ENCODE measurements at places on chromosomes 6 and 20.

DNA sequence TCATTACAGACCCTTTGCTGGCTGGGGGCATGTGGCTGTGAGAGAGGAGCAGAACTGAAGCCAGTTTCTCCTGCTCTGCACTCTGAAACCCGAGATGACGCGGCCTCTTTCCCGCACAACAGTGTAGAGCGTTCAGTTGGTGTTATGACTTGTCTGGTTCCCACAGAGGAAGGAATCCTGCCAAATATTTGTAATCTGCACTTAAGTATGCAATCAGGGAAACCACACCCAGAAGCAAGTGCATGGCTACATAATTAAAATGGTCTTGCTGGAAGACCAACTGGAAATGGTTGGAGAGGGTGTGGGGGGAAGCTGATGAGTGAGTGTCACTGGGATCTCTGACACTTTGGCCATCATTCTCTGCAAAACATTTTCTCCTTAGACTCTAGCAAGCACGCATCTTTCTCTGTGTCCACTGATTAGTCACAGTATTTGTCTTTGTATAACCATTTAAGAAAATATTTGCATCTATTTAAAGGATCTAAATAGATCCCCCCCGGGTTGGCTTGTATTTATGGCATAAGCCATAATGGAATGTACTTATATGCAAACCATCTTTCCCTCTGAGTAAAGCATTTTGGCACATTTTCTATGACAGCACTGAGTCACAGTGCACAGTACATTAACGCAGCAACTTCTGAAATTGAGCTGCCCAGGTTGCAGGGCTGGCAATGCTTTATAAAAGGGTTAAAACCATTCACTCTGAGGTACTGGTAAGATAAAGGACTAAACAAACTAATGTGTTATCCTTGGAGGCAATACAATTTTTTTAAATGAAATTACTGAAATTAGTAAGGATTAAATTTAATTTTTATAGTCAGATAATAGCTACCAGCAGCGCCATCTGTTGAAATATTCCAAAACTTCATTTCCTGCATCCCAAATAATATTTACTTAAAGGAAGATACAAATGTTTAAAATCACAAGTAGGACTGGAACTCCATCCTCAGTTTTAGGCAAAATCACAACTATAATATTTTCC lies 76.7 kb downstream of the FOXC1 start:
- DNase-seq: peak; percentile 99

- DNase-seq: peak; percentile 21
Observed at GRCh38 chr6:89430201-89430962, 2.6 kb upstream of the ANKRD6 start.

GRCh38 chr20:37922016-37922415 lies 19.1 kb downstream of the VSTM2L start:
- DNase-seq: no peak

DNA sequence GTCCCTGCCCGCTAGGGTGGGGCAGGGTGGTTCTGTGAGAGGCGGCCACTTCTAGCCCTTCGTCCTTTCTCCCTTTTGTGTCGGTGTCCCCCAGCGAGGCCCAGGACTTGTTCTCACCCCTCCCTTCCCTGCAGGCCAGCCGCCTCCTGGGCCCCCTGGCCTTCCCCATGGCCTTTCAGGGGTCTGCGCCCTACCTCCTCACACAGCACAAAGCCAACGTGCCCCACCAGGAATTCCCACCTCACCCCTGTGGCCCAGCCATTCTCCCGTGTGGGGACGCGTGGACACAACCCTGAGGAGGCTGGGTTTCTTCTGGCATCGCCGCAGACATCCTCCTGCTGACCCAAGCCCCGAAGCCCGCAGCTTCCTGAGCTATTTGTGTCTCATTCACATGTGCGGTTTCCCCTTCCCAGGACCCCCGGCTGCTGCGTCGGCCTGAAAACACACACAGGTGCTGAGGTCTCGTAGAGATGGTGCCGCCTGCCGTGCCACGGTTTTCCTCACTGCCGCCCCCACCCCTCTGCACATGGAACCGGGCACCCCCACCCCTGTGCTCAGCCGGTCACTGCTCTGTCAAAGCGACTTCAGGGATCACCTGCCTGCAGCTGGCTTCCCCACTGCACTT lies 375.8 kb downstream of the CDH4 start:
- DNase-seq: no peak

DNA sequence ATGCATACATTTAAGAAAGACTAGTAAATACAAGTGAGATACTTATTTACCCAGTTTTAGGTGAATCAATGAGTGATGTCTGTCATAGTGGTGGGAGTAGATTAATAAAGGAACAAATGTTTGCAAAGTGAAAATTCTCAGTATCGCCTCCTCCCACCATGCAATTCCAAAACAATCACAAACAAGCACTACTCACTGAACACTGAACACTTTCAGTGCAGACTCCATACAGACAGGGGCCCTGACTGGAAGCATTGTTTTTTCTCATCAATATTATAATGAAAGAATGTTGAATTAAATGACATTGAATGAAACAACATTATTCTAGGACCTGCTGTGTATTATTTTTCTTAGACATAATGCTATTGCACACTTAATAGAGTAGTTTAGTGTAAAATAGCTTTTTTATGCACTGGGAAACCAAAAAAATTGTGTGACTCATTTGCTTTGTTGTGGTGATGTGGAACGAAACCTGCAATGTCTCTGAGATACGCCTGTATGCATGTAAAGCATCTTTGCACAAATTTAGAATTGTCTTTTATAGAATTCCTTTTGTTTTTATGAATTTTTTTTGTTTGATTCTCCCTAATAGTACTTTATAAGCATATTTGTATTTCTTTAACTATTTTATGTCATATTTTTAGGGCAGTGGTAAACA lies 317.5 kb downstream of the UTRN start:
- DNase-seq: no peak

GRCh38 chr20:20452254-20452676 lies 84.4 kb downstream of the INSM1 start:
- DNase-seq: peak; percentile 68

DNA sequence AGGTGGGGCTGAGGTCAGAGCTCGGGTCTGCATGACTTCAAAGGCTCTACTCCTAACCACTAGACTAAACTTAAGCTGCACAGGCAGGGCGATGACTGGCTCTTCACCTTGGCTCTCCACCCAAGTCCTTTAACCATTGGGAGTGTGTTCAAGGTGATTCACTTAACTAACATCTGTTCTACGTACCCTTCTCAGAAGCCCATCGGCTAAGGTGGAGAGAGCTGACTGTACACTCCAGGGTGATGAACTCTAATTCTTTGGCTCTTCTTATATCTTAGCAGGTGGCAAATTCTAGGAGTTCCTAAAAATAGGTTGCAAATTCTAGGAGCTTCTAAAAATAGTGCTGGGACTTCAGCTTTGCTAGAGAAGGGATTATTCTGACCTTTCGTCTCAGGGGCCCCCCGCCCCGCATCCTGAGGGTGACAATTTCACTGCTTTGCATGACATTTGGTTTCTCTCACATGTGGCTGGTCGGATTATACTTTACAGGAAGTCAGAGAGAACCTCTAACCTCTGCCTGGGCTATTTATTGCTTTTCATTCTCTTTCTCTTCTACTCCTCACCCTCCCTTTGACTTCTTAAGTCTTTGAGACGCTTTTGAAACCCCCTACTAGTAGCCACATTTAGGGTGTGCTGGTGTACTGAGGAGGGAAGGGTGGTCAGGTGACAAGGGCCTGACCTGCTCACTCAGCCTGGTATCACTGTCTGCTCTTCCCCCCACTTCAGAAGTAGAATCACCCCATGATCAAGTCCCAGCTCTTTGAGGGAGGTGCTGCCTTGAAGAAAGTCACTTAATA lies 55.5 kb downstream of the PRDM1 start:
- DNase-seq: no peak

- DNase-seq: no peak
Observed at GRCh38 chr20:33675136-33675959, 1.1 kb upstream of the NECAB3 start.

- peak; percentile 17 for DNase-seq
Observed at GRCh38 chr6:144217264-144217663, 66.9 kb downstream of the STX11 start.

DNA sequence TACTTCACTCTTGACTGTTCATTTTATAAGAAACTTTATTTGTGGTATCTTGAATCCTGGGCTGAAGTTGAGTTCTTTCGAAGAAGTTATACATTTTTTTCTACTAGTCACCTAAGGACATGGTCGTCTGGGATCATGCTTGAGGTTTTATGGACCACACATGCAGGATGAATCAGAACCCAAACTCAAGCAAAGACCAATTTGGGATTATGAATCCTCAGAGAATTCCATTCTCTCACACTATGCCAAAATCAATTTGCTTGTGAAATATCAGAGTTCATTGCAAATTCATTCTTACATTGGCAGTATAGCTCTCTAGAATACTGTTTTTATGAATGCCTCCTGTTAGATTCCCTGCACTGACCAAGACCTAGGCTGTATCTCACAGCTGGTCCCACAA lies 114.3 kb upstream of the HDAC2 start:
- DNase-seq: peak; percentile 94

DNA sequence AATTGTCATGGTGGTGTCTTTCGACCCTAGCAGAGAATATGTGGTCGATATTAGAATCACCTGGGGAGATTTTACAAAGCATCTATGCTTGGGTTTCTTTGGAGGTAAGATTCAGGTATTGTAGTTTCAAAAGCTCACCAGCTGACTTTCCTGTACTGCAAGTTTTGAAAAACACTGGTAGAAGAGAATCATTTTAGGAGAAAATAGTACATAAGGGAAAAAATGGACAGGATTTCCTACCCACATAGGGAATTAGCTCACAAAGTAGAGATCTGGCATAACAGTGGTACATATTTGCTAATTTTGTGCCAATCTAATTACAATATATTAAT lies 27.4 kb upstream of the ABT1 start:
- no peak for DNase-seq

- DNase-seq: no peak
Observed at GRCh38 chr20:3203315-3204123, 963 bp downstream of the DDRGK1 start.

- peak; percentile 11 for DNase-seq
Observed at GRCh38 chr6:120903836-120904235, 430.4 kb downstream of the TBC1D32 start.

DNA sequence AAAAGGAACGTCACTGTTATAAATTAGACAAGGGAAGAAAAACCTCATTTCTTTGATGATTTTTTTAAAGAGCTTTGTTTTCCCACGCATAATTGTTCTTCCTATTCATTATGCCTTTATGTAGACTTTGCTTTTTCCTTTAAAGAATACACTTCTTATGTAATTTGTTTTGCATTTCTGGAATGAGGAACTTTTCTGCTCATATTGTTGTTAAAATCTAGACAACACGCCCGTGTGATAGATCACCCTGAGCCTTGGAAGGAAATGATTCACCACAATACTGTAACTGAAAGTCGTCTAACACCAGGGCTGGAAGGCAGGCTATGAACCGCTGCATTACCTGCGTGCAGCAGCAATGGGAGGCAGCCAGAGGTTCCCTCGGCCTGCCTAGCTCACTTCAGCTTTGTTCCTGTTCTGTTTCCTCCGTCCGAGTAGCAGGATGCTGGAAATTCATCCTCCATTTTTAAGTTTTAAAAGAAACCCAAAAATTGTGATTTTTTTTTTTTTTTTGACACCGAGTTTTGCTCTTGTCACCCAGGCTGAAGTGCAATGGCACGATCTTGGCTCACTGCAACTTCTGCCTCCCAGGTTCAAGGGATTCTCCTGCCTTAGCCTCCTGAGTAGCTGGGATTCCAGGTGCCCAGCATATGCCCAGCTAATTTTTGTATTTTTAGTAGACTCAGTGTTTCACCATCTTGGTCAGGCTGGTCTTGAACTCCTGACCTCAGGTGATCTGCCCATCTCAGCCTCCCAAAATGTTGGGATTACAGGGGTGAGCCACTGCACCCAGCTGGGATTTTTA lies 49.6 kb upstream of the ZNF217 start:
- peak; percentile 67 for DNase-seq

- no peak for DNase-seq
Observed at GRCh38 chr6:34527751-34528670, 28.1 kb downstream of the SPDEF start.

DNA sequence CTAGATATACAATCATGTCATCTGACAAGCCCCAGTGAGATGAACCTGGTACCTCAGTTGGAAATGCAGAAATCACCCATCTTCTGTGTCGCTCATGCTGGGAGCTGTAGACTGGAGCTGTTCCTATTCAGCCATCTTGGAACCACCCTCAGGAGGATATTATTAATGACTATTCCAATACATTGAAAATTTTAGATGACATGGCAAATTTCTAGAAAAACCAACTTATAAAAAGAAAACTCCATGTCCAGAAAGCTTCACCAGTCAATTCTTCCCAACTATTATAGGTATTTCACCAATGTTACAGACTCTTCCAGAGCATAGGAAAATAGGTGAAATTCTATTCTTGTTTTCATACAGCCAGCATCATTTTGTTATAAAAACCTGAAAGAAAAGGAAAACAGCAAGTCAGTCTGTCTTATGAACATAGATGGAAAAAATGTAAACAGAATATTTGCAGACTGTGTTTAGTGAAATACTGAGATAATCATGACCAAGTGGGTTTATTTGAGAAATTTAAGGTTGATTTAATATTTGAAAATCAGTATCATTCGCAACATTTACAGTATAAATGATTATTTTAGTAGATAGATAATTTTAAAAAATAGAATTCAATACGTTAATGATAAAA lies 43.3 kb downstream of the ATRN start:
- no peak for DNase-seq

- DNase-seq: peak; percentile 58
Observed at GRCh38 chr6:165227644-165228329, 81.6 kb downstream of the C6orf118 start.

GRCh38 chr6:135811170-135811569 lies 40.3 kb upstream of the PDE7B start:
- DNase-seq: no peak

GRCh38 chr20:6426287-6426891 lies 303.6 kb upstream of the FERMT1 start:
- DNase-seq: no peak

- no peak for DNase-seq
Observed at GRCh38 chr6:21138336-21139069, 455.0 kb upstream of the SOX4 start.

DNA sequence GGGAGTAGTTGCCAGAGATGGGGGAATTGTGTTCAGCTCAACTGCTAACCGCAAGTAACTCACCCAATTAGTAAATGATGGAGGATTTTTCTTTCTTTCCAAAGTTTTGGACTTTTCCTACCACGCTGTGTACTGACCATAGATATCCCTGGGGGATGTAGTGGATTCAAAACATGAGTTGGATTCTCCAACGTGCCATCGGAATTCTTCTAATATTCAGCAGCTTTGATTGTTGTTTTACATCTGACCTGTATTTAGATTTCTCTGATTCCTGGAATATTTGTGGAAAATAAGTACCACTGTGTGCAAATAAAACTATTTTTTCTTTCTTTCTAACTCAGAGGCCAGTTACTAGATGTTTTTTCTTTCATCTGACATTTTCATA lies 1.1 kb downstream of the CCDC170 start:
- DNase-seq: peak; percentile 70

DNA sequence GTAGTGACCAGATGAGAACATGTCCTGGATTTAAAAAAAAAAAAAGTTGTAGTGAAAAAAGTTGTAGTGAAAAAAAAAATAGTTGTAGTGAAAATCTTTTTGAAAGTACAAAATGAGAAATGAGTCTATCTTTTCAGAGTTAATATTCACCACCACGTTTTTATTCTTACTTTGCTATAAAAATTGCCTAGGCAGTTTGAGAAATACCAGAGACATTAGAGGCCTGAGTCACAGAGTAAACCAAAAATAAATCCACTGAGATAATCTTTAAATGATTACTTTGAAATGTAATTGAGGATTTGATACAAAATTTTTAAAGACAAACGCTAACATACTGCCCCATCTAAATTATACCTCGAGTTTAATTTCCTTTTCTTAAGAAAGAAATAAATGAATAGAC lies 101.2 kb upstream of the TIAM2 start:
- peak; percentile 50 for DNase-seq

- DNase-seq: peak; percentile 18
Observed at GRCh38 chr20:2468581-2469407, 1.8 kb downstream of the SNRPB start.

Measured in fibroblast of skin of scalp (primary cell).